Testis (tissue), 5 donors: ENCODE measurements at places on chromosomes 5 and 9. TPM values are rescaled to one million over a fixed set of nuclear protein-coding genes. Genes with fewer than 3 reads are reported as not detected.

CACFD1 gene
- total RNA-seq: 47.9 TPM

- DNase-seq: no peak
These were observed 64.0 kb upstream of the FOXE1 start for GRCh38 chr9:97788763-97789663.

- no peak for DNase-seq
These were observed 159.6 kb downstream of the TMEM167A start for GRCh38 chr5:82917584-82917983.

DNA sequence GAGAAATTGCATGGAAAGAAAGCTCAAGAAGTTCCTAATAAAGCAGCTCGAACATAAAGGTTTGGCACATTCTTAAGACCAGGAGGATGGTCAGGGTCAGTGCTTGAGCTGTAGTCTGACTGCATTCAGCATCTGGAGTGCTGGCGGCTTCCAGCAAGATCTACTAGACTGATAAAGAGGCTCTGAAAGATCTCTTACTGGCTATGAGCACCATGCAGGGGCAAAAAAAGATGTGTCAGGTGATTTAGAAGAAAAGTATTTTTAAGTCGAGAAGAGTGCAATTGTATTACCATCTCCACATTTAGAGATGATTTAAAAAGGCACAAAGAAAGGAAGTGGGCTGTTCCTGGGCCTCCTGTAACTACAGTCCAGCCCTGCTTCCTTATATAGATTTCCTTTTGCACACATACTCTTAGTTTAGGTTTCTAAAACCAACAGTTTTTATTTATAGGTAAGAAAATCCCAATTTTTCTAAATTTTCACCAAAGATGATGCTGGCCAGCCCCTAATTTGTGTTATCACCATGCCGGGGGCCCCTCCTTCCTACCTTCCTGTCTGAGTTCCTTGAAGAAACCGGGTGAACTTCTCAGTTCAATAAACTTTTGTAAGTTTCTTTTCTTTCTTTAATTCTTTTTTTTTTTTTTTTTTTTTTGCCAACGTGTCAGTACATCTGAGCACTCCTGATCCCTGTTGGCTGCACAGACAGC is 65.9 kb upstream of the PLPP1 start:
- no peak for DNase-seq

GRCh38 chr9:108857572-108857971 is 1.8 kb upstream of the ACTL7B start:
- no peak for DNase-seq

SOX30 gene
- 47.7 TPM for total RNA-seq

DNA sequence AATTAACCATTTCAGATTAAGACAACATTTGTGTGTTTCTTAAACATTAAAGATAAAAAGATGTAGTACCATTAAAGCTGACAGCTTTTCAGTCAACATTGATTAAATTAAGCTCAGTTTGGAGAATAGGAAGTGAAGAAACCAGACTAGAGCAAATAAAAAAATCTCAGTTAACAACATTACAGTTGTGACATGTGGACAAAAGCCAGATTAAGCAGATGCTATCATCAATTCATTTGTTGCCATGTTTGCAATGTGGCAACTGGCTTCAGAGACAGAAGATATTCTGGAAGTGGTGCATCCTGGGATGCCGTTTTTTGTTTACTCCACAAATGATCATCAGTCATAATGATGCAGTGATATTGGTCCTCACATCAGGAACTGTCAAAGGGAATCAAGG is 70.3 kb upstream of the CNTLN start:
- DNase-seq: no peak

- no peak for DNase-seq
These were observed 12.2 kb upstream of the GRIN1 start for GRCh38 chr9:137126786-137127185.

EDIL3 gene
- total RNA-seq: 3.4 TPM

GRCh38 chr5:180209137-180209581 is at the start of gene RASGEF1C:
TSS of gene RASGEF1C (minus strand) at chr5:180209211. CDS start at chr5:180138052, 71,159 bp downstream.
- peak; percentile 60 for DNase-seq

OLFM1 gene
- total RNA-seq: 13.9 TPM

- DNase-seq: no peak
These were observed 245.1 kb downstream of the CACNA1B start for GRCh38 chr9:138122676-138123075.

- DNase-seq: no peak
These were observed 9.6 kb downstream of the TMOD1 start for GRCh38 chr9:97510797-97511654.

TXNDC8 gene
- total RNA-seq: 3.5 TPM

DNA sequence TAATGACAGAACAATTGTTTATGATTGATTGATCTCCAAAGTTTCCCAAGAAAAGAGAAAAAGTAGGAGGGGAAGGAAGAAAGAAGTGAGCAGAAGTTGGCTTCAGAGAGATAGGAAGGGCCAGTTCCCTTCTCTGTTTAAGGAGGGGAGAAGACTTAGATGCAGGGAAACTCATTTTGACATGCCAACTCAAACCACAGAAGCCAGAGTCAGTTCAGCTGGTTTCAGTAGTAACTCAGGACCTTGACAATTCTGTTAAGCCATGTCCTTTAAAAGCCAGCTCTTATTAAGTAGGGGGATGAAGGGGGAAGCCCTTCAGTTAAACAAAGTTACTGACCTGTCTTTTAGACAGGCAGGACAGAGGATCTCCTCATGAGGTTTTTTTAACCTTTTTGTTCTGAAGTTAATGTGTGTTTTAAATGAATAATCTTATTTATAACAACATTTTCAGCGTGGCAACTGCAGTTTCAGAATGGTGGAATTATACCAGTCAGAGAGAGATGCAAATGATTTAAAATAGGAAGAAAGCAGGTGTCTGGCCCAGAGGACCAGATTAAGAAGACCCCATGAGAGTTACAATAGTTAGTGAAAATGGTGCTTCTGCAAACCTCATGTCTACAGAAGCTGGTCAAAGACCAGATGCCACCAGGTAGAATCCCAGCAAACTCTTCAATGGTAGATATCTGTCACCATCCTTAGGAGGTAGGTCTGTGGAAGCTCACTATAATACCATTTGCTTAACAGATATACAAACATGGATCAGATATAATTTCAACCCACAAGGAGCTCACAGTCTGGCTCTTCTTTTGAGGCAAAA is 29.3 kb upstream of the ABL1 start:
- no peak for DNase-seq

GRCh38 chr9:31730398-31730797 is 654.0 kb upstream of the ACO1 start:
- DNase-seq: no peak

GRCh38 chr5:82150559-82150958 is 127.6 kb downstream of the RPS23 start:
- no peak for DNase-seq

NR4A3 gene
- 3.0 TPM for total RNA-seq

GRCh38 chr9:19464061-19464763 is 55.4 kb downstream of the ACER2 start:
- no peak for DNase-seq

CER1 gene
- 0.47 TPM for total RNA-seq

GRCh38 chr5:114255260-114255659 is 106.6 kb upstream of the KCNN2 start:
- no peak for DNase-seq

SEMA5A gene
- 3.4 TPM for total RNA-seq

DNA sequence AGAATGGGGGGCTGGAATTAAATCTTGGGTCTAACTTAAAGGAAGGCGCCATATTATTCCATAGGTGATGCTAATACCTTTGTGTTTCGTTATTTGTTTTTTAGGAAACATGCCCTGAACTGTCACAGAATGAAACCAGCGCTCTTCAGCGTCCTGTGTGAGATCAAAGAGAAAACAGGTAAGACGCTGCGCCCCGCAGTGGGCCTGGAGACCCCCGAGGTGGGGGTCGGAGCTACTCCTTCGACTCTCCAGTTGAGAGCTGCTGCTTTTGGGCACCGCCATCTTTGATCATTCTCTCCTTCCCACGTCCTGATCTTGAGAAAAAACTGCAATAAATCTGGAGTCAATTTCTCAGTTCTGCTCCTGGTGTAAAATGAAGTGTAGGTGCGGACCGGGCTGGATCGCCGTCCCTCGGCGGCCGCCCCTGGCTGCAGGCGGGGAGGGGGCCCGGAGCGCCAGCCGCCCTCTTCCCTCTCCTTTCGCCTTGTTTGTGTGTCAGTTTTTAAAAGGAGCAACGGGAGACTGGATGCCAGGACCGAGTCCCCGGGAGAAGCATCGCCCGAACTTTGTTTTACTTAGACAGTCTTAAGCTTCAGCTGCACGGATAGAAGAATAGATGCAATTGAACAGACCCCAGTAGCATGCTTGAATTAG is 1.4 kb downstream of the PBX3 start:
- DNase-seq: peak; percentile 36

- DNase-seq: peak; percentile 29
These were observed 1.0 kb downstream of the ADAMTS19 start for GRCh38 chr5:129460936-129461710.

DNA sequence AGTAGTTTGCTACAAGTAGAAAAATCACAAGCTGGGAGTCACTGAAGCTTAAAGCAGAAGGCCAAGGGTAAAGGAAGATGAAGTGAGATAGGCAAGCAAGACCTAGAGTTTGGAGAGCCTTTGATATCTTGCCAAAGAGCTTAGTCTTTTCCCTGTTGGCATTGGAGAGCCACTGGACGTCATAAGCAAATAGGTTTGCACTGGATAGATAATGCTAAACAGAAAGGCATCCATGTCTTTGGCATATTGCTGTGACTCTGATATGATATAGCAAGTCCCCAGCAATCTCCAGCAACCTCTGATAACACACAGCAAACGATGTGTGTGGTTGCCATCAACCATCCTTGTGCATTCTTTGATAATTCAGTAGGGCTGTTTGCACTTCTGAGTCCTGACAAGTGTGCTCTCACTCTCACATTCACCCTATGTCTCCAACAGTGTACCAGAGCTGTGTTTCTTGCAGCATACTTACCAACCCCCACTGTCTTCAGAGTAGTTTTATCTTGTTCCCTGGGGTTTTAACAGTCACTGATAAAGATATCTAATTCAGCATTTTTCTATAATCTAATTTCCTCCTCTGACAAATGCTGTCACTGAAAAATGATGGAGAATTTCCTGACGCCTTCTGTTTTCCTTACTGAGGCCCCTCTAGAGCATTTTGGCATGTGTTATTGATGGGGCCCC is 16.9 kb upstream of the FREM1 start:
- DNase-seq: no peak

PAXX gene
- 56.6 TPM for total RNA-seq

DNA sequence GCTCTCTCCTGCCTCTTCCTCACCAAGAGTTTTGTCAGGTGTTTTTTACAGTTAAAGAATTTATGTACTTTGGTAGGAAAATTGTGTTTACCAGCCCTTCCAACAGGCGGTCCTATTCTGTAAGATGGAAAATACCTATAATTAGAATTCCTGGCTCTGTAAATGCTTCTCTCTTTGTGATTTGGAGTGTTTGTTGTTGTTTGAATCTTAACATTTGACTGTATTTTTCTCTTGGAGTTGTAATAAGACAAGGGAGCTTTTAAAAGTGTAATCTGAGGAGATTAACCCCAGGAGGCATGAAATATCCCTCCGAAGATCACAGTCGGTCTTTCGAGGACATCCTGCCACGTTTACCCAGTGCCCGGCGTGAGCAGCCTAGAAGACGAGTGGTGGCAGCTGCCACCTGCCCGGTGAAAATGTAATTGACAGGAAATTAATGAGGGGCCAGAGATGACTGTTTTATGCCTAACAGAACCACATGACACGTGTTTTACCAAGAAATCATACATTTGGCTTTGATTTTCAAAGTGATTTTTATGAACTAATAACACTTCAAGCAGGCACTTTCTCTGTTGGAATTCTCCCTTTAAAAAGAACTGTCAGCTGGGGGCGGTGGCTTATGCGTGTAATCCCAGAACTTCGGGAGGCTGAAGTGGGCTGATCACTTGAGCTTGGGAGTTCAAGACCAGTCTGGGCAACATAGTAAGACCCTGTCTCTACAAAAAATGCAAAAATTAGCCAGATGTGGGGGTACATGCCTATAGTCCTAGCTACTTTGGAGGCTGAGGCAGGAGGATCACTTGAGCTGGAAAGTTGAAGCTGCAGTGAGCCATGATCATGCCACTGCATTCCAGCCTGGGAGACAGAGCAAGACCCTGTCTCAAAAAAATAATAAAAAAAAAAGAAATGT is 20.0 kb downstream of the ANKRD33B start:
- DNase-seq: peak; percentile 7

DNA sequence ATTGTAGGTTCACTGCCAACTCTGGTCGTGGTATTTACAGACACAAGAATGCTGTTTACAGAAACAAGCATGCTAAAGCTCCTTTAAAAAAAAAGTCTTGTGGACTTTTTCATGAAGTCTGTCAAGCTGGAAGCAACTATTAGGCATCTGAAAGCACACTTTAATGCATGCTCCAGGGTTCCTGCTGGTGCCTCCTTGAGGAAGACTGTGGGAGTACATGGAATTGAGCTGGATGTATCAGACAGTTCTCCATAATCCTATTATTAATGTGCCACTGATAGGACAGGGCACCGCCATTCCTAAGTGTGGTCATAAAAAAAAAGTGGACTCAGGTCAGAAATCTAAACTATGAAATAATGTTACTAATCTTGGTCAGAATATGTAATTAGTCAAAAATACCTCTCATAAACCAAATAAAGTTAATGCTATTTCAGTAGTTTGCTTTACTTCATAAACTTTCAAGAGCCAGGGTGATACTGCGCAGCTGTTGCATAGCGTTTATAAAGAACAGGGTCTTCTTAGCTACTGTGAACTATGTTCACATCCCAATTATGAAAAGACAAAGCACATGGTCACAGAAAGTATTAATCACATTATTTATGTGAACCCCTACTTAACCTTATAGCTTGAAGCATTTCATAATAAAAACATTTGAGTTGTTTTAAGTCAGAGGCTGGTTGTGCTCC is 390.8 kb upstream of the PTGER4 start:
- DNase-seq: peak; percentile 16

- DNase-seq: peak; percentile 25
These were observed 39.1 kb downstream of the RETREG1 start for GRCh38 chr5:16577677-16578076.

DNA sequence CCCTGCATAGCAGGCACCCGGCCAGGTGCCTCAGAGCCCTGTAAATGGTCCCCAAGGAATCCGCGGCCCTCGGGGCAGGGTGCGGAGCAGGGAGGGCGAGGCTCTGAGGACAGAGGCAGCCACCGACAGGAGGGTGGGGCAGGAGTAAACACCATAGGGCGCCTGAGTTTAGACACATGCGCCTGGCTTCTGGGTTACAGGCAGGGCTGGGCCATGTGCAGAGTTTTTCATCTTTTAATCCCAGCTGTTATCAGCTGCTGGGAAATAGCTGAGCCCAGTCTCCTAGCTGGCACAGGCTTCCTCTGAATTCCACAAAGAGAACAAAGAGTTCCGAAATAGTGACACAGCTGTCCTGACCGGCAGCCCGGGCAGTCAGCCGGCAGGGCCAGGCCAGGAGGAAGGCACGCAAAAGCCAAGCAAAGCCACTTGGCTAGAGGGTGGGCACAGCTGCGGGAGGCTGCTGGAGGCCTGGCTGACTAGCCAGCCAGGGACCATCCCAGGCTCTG is 98.9 kb upstream of the PHYKPL start:
- peak; percentile 71 for DNase-seq

NEUROG1 gene
- not detected for total RNA-seq

NKD2 gene
- 42.1 TPM for total RNA-seq

- DNase-seq: no peak
These were observed 170.1 kb upstream of the PITX1 start for GRCh38 chr5:135204151-135204600.

SOHLH1 gene
- total RNA-seq: 18.4 TPM

DOK3 gene
- 18.7 TPM for total RNA-seq
